ENCODE measurements at places on chromosomes 6 and 20. TPM values are rescaled to one million over a fixed set of nuclear protein-coding genes. Genes with fewer than 3 reads are reported as not detected.

PAK5 gene
- polyA plus RNA-seq: not detected

PDYN gene
- polyA plus RNA-seq: not detected

BPIFB1 gene
- polyA plus RNA-seq: not detected

HLA-DMA gene
- polyA plus RNA-seq: 7.1 TPM

ULBP3 gene
- polyA plus RNA-seq: 28.8 TPM

DNA sequence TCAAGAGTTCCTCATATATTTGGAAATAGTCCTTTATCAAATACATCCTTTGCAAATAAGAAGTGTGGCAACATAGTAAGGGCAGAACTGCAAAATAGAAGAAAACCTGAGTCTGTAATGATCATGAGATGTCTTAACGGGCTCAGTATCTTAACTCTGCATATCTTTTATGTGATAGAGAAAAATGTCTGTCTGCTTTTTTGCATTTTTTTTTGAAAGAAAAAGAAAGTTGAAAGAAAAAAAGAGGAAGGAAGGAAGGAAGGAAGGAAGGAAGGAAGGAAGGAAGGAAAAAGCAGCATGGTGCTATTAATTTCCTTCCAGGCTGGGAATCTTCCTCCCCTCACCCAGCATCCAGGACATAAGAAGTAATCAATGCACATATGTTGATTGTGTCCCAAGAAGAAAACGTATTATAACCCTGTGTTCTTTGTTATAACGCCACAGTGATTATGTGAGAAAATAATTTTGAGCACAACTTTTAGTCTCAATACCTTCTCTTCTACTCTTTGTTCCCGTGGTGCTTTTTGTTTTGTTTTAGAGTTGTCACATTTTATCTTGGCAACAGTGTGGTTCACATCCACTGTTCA is 58.7 kb upstream of the PCSK2 start:
- DNase-seq: no peak
- no peak overlapping the region for H3K27ac ChIP-seq
- H3K4me1 ChIP-seq: no peaks in the 10 kb centered on the region
- H3K36me3 ChIP-seq: no peaks in the 10 kb centered on the region
- H3K27me3 ChIP-seq: no peaks in the 10 kb centered on the region
- H3K4me3 ChIP-seq: no peak overlapping the region

- no peak for DNase-seq
- no peaks in the 10 kb centered on the region for H3K4me1 ChIP-seq
- H3K36me3 ChIP-seq: no peaks in the 10 kb centered on the region
- no peak overlapping the region for H3K4me3 ChIP-seq
These were observed 545.4 kb downstream of the EYS start for GRCh38 chr6:65161661-65162060.

- H3K27ac ChIP-seq: no peak overlapping the region
- DNase-seq: no peak
- no peaks in the 10 kb centered on the region for H3K36me3 ChIP-seq
- no peak overlapping the region for H3K4me3 ChIP-seq
These were observed 13.1 kb upstream of the RSPO4 start for GRCh38 chr20:1015181-1015580.

GRCh38 chr6:8674126-8674525 is 238.8 kb upstream of the SLC35B3 start:
- no peaks in the 10 kb centered on the region for H3K36me3 ChIP-seq
- DNase-seq: no peak
- no peaks in the 10 kb centered on the region for H3K4me1 ChIP-seq
- H3K4me3 ChIP-seq: no peak overlapping the region
- no peaks in the 10 kb centered on the region for H3K27me3 ChIP-seq
- no peak overlapping the region for H3K27ac ChIP-seq

- no peak overlapping the region for H3K27ac ChIP-seq
- H3K27me3 ChIP-seq: no peaks in the 10 kb centered on the region
- DNase-seq: peak; percentile 23
- peaks cover 2% of the 10 kb centered on the region for H3K36me3 ChIP-seq
These were observed 160.7 kb downstream of the MTHFD1L start for GRCh38 chr6:151026041-151026663.

GRCh38 chr6:156250593-156250992 is 526.6 kb upstream of the ARID1B start:
- H3K4me3 ChIP-seq: no peak overlapping the region
- no peaks in the 10 kb centered on the region for H3K4me1 ChIP-seq
- no peak overlapping the region for H3K27ac ChIP-seq
- H3K36me3 ChIP-seq: no peaks in the 10 kb centered on the region
- no peak for DNase-seq
- H3K27me3 ChIP-seq: no peaks in the 10 kb centered on the region

Data from fibroblast of lung (primary cell).